A549 treated with AZD2906 at 1 μM for 4 hours (cell line): ENCODE measurements at places on chromosomes 6 and 20. TPM values are rescaled to one million over a fixed set of nuclear protein-coding genes. Genes with fewer than 3 reads are reported as not detected.

SLC17A5 gene
- 12.0 to 14.6 TPM (median 14.1 TPM) in 5 replicates for total RNA-seq

OR2H1 gene
- not detected in 5 replicates for total RNA-seq

LRRN4 gene
- 0.03 to 0.06 TPM in 2 of 5 replicates, not detected in the others for total RNA-seq

DNMT3B gene
- total RNA-seq, result 3.1 to 4.3 TPM (median 3.9 TPM) in 5 replicates

MLN gene
- total RNA-seq, result not detected in 5 replicates

SPATS1 gene
- total RNA-seq, result not detected in 5 replicates

HAO1 gene
- total RNA-seq, result not detected in 5 replicates

TRIM31 gene
- total RNA-seq, result 0.58 to 0.82 TPM (median 0.72 TPM) in 5 replicates

DHX35 gene
- total RNA-seq, result 7.1 to 7.9 TPM (median 7.7 TPM) in 5 replicates

NKX2-4 gene
- not detected in 5 replicates for total RNA-seq

FAM83B gene
- 0.02 to 0.03 TPM (median 0.03 TPM) in 4 of 5 replicates, not detected in the other for total RNA-seq

DLK2 gene
- total RNA-seq, result 5.6 to 9.0 TPM (median 8.9 TPM) in 5 replicates

PARD6B gene
- 3.4 to 4.4 TPM (median 3.8 TPM) in 5 replicates for total RNA-seq

MYLK4 gene
- total RNA-seq, result 0.07 to 0.13 TPM (median 0.09 TPM) in 5 replicates

TGM2 gene
- total RNA-seq, result 368 to 554 TPM (median 506 TPM) in 5 replicates

OOEP gene
- not detected in 5 replicates for total RNA-seq

SLC26A8 gene
- total RNA-seq, result 0.02 to 0.07 TPM in 2 of 5 replicates, not detected in the others

BNIP5 gene
- total RNA-seq, result 0.02 to 0.05 TPM (median 0.02 TPM) in 4 of 5 replicates, not detected in the other

TBX18 gene
- 18.9 to 21.7 TPM (median 20.3 TPM) in 5 replicates for total RNA-seq

RBM12 gene
- total RNA-seq, result 74.1 to 88.6 TPM (median 81.7 TPM) in 5 replicates

FILIP1 gene
- total RNA-seq, result 0.17 to 0.48 TPM (median 0.28 TPM) in 5 replicates

TREM2 gene
- 0.07 TPM in 1 of 5 replicates, not detected in the others for total RNA-seq

HUS1B gene
- total RNA-seq, result 0.16 to 0.31 TPM (median 0.17 TPM) in 4 of 5 replicates, not detected in the other

MOCS1 gene
- 2.2 to 3.0 TPM (median 2.6 TPM) in 5 replicates for total RNA-seq

RIMS4 gene
- 1.6 to 2.0 TPM (median 1.8 TPM) in 5 replicates for total RNA-seq

ISM1 gene
- total RNA-seq, result 0.12 to 0.29 TPM (median 0.16 TPM) in 5 replicates

OVOL2 gene
- total RNA-seq, result 0.21 to 0.46 TPM (median 0.38 TPM) in 5 replicates

ETV7 gene
- 0.08 to 0.20 TPM (median 0.13 TPM) in 4 of 5 replicates, not detected in the other for total RNA-seq

SEL1L2 gene
- not detected in 5 replicates for total RNA-seq

TMEM217 gene
- 0.44 to 0.65 TPM (median 0.54 TPM) in 5 replicates for total RNA-seq

SIRPB1 gene
- total RNA-seq, result 0.41 to 0.56 TPM (median 0.43 TPM) in 5 replicates

PPP1R3D gene
- 2.0 to 2.8 TPM (median 2.6 TPM) in 5 replicates for total RNA-seq

PDRG1 gene
- 28.2 to 32.8 TPM (median 28.8 TPM) in 5 replicates for total RNA-seq

PHF10 gene
- 19.9 to 22.9 TPM (median 22.5 TPM) in 5 replicates for total RNA-seq

CD24 gene
- 236 to 302 TPM (median 282 TPM) in 5 replicates for total RNA-seq

SCGN gene
- 0.24 to 0.46 TPM (median 0.30 TPM) in 5 replicates for total RNA-seq

SUMO4 gene
- 0.06 to 0.11 TPM in 2 of 5 replicates, not detected in the others for total RNA-seq

OTOR gene
- total RNA-seq, result not detected in 5 replicates

TENT5A gene
- total RNA-seq, result 1.00 to 1.4 TPM (median 1.1 TPM) in 5 replicates

LINC00237 gene
- total RNA-seq, result not detected in 5 replicates

LY6G6D gene
- not detected in 5 replicates for total RNA-seq

CDC25B gene
- total RNA-seq, result 176 to 213 TPM (median 208 TPM) in 5 replicates

C4A gene
- 0.80 to 1.1 TPM (median 0.93 TPM) in 5 replicates for total RNA-seq

PBOV1 gene
- total RNA-seq, result not detected in 5 replicates

PRSS16 gene
- total RNA-seq, result 3.2 to 3.5 TPM (median 3.5 TPM) in 5 replicates

CTCFL gene
- 0.02 TPM in 2 of 5 replicates, not detected in the others for total RNA-seq

BLOC1S5 gene
- total RNA-seq, result 5.7 to 9.8 TPM (median 6.9 TPM) in 5 replicates

DZANK1 gene
- 2.1 to 2.5 TPM (median 2.3 TPM) in 5 replicates for total RNA-seq

MMS22L gene
- 9.4 to 15.0 TPM (median 12.1 TPM) in 5 replicates for total RNA-seq

EYA4 gene
- 8.5 to 10.0 TPM (median 9.8 TPM) in 5 replicates for total RNA-seq

ALDH8A1 gene
- 0.08 to 0.17 TPM (median 0.13 TPM) in 5 replicates for total RNA-seq
